ENCODE measurements at places on chromosomes 3 and 15.

GRCh38 chr15:78370013-78370412 is 29.9 kb downstream of the CRABP1 start:
- no peak for DNase-seq

GRCh38 chr3:45454466-45454865 is 66.1 kb downstream of the LARS2 start:
- no peak for DNase-seq

DNA sequence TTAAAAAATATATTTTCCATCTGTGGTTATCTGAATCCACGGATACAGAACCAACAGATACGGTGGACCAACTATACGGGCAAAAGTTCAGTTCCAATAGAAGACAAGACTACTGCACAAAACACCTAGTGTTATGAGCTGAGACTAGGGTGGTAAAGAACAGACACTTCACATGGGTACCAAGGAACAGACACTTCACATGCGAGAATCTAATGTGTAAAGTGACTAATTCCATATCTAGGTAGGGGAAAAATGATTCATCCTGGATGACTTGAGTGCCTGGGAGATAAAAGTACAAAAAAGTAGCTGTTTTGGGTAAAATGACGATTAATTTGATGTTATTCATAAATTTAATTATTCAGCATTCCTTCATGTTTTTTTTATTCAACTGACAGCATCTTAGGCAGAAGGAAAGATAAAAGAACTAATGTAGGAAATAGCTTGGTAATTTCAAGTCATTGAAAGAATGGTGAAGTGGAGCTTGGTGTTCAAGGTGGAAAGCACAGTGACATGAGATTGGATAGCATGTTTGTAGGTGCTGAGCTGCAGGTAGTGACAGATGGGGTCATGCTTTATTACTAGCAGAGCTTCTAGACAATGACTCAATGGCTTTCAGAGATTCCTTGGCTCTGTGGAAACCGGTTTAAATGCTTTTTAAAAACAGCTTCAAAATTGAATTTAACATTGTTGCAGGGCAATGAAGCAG is 5.2 kb downstream of the CD200 start:
- no peak for DNase-seq

DNA sequence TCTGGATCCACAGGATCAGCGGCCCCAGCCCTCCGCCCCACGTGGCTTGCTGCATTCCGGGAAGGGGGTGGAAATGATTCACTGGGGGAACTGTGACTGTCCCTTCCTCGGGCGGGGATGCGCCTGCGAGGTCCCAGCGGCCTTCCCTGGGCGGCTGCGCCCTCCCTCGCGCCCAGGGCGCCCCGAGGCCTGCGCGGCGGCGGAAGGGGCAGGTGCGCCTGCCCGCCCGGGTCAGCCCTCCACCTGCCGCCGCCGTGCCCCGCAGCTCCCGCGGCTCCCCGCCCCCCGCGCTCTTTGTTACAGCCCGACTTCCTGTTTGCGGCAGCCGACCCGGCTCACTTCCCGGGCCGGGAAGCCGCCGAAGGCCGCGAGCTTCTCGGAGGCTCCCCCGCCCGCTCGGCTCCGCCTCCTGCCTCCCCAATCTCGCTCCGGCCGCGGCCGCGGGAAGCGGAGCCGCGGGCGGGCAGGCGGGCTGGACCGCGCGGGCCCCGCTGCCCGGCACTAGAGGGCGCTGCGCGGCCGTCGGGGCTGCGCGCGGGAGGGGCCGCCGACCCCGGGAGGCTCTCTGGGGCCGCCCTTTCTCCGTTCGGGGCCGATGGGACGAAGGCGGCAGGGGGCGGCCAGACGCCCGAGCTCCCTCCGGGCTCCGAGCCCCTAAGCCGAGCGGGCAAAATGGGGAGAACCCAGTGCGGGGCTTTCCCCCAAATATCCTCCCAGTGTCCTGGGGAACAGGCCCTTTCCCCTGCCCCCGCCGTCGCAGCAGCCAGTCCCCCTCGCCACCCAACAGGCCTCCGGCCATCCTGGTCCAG is 11.5 kb upstream of the CHAC1 start:
- peak; percentile 52 for DNase-seq

DNA sequence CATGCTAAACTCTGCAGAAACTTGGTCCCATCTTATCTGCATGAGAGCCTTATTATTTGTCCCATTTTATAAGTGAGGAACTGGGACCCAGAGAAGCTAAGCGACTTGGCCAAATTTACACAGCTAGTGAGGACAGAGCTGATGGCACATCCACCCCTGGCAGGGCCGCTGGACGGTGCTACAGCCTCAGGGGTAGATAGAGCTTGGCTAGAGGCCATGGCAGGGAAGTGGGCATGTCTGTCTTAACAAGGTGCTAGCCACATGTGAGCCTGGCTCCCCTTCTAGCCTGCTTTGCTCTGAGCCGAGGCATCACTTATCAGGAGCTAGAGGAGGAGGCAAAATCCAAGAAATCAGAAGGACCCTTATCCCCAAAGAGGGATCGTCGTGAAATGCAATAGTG is 36.7 kb upstream of the SYNM start:
- no peak for DNase-seq

DNA sequence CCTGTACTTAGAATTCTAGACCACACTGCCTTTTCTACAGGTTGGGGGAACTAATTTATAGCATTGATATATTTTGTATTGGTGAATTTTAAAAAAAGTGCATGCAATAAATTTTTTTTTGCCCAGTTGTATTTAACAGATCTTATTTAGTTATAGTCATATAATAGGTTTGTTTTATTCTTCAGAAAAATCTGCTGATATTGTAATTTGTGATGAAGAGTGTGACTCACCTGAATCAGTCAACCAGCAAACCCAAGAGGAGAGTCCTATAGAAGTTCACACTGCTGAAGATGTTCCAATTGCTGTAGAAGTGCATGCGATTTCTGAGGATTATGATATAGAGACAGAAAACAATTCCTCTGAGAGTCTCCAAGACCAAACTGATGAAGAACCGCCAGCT is 10.3 kb downstream of the ZNF639 start:
- DNase-seq = no peak

- DNase-seq = no peak
These were observed 14.2 kb downstream of the FBN1 start for GRCh38 chr15:48631176-48631770.

DNA sequence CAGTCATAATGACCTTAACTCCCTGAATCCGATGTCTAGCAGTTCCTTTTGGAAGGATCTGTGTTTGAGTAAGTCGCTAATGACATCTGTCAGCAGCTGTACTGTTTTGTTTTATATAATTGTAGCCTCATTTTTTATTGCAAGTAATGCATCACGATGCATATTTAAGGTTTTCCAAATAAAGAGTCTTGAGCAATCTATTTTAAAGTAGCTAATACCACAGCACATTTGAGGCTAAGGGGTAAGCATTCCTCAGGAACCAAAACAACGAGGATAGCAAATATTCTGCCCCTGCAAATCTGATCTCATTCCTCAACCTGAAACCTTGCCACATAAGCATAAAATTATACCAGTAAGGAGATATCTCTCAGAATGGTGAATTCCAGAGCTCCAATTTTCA is 98.7 kb downstream of the TBC1D5 start:
- DNase-seq = no peak

GRCh38 chr3:129181819-129182218 is 1.9 kb downstream of the CNBP start:
- no peak for DNase-seq

DNA sequence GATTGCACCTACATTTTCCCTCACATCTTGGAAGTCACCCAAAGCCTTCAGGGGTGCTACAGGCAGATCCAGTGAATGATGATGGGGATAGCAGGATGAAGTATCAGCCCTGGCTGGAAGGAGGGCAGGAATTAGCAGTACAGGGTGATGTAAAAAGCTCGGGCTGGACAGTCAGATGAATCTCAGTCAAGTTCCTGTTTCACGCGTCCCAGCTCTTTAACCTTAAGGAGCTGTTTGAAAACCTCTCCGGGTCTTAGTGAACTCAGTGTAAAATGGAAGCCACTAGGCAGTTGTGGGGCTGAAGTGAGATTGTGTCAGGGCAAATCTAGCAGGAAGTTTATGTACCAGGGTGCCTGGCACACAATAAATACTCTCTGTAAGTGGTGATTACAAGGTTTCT is 166.4 kb upstream of the PROK2 start:
- no peak for DNase-seq

DNA sequence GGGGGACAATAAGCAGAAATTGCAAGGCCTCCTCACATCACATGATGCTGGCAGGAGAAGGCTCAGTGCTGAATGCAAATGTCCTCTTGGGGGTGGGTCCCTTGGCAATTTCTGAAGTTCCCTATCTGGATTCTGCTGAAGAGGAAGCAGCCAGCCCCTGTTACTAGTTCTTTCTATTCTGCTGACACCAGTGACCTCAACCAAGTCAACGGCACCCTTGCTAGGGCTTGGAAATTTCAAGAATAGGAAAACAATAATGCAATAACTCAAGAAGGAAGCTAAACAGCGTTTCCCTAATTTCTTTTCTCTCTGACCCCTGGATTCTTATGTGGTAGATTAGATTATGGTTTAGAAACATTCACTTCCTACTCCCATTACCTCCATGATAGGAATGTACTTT is 46.2 kb upstream of the FOXP1 start:
- no peak for DNase-seq

GRCh38 chr3:138434875-138435772 is 708 bp downstream of the ESYT3 start:
- DNase-seq = no peak
